Activated naive CD4-positive, alpha-beta T cell treated with anti-CD3 and anti-CD28 coated beads for 36 hours (primary cell): ENCODE measurements at places on chromosomes 3 and 15. TPM values are rescaled to one million over a fixed set of nuclear protein-coding genes. Genes with fewer than 3 reads are reported as not detected.

Gene SEMA6D
- not detected for total RNA-seq

DNA sequence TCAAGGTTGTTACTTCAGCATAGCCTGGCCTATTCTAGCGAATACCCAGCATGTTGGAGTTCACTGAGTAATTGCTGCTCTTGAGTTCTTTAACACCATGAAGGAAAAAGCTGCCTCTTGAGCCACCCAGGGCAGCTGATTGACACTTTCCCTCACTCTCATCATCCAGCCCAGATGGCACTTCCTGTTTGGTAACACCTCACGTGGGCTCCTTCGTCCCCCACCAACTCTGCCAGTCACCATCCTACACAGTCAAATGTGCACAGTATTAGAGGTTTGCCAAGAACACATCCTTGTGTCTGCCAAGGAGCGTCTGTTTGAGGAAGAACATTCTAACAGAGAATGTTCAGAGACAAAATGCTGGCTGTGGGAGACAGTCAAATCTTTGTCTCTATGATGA lies 266.3 kb downstream of the RPLP1 start:
- peak; percentile 63 for DNase-seq

DNA sequence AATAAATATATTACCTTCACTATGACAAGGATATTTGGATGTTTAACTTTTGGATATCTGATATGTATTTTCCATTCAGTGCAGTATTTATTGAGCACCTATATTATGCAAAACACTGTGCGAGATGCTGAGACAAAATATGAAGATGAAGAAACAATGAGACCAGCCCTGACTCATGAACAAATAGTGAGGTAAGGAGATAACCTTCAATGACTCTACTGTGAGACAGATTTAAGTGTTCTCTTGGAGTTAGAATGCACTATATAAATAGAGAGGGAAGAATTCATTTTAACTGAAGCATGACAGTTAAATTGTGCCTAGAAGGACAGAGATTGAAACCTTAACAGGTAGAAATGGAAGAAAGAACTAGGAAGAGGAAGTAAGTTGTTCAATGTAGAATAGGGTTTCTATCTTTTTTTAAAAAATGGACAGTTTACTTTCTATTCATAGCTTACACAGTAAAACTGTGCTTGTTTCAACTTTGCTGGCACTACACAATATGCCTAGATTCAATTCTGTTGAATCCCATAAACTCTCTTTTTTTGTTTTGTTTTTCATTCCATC lies 124.2 kb downstream of the ZBTB20 start:
- no peak for DNase-seq

DNA sequence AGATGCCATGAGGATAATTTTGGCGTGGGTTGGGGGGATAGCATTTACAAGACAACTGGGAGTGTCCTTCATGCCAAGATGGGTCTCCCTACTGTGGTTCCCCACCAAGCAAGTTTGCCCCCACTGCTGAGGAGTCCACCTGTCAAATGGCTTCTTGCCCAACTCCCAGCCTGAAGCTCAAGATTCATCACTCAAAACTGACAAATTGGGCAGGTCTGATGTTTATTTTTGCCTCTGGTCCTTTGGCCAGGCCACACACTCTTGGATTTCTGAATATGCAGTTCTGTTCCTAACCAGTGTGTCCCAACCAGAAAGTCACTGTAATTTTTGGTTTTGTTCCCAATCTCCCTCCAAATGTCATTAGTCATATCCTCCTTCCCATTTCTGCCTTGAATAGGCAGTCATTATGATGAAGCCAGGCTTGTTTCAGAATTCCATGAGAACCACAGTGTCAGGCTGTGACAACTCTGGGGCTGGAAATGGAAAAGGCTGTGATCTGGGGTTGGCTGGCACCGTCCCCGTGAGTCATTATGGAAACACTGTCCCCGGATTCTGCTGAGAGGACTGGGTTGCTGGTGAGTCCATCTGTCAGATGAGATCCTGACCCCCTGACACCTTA lies 29.3 kb upstream of the MEF2A start:
- no peak for DNase-seq

DNA sequence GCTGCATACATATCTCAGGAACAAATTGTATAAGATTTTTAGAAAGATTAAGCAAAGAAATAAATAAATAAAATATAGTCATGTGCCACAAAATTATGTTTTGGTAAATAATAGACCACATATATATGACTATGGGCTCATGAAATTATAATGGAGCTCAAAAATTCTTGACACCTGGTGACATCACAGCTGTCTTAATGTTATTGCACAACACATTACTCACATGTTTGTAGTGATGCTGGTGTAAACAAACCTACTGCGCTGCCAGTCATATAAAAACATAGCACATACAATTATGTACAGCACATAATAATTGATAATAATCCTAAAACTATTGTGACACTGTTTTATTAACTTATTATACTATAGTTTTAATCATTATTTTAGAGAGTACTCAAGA lies 1159.1 kb downstream of the SI start:
- no peak for DNase-seq

- no peak for DNase-seq
Measured at GRCh38 chr15:75214293-75215096, 12.8 kb downstream of the C15orf39 start.

Gene GCSAM
- total RNA-seq = 14.6 TPM

- no peak for DNase-seq
Measured at GRCh38 chr3:115806501-115806900, 183.2 kb downstream of the GAP43 start.

DNA sequence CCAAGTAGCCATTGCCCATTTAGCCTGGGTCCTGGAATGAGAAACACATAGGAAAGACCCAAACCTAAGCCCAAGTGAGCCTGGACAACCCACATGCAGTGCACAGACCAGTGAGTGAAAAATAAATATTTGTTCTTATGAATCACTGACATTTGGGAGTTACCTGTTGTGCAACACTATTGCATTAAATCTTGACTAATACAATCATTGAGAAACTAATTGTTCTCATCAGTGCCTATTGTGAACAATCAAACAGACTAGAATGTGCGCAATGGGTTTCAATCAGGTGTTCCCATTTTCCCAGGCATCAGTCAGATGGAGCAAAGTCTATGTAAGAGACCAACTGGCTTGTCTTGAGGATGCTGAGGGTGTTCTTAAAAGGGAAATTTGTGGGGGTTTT lies 54.7 kb upstream of the CNOT10 start:
- DNase-seq = no peak

GRCh38 chr3:30596152-30596551 lies 10.2 kb upstream of the TGFBR2 start:
- no peak for DNase-seq

Gene BSN
- 0.12 TPM for total RNA-seq

- no peak for DNase-seq
Measured at GRCh38 chr15:47548231-47548630, 169.1 kb upstream of the SEMA6D start.

- DNase-seq = no peak
Measured at GRCh38 chr3:84904816-84905555, 53.8 kb upstream of the CADM2 start.

GRCh38 chr15:58931987-58932588 lies 1.4 kb downstream of the SLTM start:
- no peak for DNase-seq

Gene GOLGA8S
- 0.05 TPM for total RNA-seq

DNA sequence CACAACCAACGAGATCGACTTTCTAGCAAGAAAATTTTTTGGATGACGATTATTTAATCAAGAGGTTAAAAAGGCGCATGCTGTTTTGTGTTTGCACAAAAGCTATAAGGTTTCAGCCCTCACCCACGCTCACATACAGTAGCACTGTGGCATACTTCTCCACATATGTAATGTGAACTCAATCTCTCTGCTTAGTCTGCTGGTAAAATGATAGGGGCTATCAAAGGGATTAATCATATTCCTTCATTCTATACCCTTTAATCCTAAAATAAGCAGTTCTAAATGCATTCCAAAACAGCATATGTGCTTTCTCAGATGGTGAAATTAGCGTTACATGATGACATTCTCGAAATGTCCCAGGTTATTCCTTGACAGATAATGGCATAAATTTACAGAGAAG lies 196.9 kb upstream of the PRICKLE2 start:
- DNase-seq = no peak

- DNase-seq = no peak
Measured at GRCh38 chr3:139108253-139108969, 63.7 kb upstream of the PRR23C start.

DNA sequence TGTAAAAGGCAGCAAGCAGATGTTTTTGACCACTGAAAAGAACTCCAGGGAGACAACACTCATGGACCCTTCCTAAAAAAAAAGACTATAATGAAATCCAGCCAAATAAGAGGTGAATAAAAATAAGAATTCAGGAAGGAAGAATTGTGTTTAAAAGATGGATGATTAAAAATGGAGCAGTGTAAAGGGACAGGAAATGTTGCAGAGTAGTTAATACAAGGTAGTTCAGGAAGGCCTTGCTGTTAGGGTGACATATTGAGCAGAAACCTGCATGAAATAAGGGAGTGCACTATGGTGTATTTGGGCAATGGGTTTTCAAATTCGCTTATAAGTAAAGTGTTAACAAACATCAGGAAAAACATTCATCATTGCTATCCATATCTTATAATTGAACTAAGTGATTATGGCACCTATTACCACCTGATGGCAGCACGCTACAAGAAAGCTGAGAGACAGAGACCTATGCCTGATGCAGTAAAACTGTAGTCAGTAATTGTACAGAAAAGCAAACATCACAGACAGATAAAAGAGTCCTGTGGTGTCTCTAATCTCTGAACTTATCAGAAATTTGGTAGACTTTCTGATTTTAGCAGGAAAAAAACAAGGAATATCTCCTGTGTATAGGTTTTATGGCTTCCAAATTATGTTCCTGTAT lies 5.8 kb upstream of the DBR1 start:
- DNase-seq = peak; percentile 76

- DNase-seq = no peak
Measured at GRCh38 chr3:133730993-133731392, 15.2 kb upstream of the TF start.

Gene IMP3
- total RNA-seq = 46.1 TPM

Gene TCAIM
- 14.0 TPM for total RNA-seq

GRCh38 chr15:57541271-57541670 lies 50.4 kb upstream of the MYZAP start:
- DNase-seq = no peak

DNA sequence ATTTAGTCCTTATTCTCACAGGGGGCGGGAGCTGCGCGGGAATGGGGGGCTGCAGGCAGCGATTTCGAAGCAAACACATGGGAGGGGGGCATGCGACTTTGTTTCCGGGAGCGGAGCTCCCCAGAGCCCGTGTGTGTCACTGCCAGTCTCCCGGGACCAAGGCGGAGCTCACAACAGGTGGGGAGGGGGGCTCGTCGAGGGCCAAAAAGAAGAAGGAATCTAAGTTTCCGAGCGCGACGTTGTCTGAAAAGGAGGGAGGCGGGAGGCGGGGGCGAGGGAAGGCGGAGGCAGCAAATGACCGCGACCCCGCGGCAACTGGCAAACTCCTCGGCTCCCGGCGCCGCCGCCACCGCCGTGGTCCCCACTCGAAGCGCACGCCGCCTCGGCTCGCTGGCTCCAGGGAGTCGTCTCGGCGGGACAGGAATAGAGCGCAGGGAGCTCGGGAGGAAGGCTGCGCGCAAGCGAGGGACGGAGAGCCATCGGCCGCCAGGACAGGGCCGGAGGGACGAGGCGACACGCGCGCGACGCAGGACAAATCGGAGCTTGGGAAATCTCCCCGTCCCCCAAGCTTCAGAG lies 1.4 kb downstream of the FOXP1 start:
- peak; percentile 61 for DNase-seq

DNA sequence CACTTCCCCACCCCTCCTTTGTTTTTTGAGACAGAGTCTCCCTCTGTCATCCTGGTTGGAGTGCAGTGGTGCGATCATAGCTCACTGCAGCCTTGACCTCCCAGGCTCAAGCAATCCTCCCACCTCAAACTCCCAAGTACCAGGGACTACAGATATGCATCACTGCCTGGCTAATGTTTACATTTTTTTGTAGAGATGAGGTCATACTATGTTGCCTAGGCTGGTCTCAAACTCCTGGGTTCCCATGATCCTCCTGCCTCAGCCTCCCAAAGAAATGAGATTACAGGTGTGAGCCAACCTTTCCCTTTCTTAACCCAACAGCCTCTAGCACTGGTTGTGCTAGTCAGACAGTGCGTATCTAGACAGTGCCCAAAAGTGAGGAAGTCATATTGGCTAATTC lies 6.4 kb upstream of the GATM start:
- no peak for DNase-seq

DNA sequence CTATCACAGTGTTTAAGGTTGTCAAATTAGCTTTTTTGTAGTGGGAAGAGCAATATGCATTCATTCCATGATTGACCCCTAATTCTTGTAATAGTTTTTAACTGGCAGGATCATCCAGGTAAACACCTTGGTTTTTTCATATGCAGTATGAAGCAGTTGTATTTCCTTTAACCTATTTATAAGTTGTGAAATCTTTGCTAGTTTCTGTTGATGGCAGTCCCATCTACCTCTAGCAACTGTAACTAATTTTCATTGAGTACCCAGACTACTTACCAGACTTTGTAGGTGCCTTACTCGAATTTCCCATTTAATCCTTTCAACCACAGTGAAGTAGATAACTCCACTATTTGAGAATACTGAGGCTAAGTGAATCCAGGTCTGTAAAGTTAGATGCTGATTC lies 6.1 kb downstream of the FXR1 start:
- DNase-seq = no peak

DNA sequence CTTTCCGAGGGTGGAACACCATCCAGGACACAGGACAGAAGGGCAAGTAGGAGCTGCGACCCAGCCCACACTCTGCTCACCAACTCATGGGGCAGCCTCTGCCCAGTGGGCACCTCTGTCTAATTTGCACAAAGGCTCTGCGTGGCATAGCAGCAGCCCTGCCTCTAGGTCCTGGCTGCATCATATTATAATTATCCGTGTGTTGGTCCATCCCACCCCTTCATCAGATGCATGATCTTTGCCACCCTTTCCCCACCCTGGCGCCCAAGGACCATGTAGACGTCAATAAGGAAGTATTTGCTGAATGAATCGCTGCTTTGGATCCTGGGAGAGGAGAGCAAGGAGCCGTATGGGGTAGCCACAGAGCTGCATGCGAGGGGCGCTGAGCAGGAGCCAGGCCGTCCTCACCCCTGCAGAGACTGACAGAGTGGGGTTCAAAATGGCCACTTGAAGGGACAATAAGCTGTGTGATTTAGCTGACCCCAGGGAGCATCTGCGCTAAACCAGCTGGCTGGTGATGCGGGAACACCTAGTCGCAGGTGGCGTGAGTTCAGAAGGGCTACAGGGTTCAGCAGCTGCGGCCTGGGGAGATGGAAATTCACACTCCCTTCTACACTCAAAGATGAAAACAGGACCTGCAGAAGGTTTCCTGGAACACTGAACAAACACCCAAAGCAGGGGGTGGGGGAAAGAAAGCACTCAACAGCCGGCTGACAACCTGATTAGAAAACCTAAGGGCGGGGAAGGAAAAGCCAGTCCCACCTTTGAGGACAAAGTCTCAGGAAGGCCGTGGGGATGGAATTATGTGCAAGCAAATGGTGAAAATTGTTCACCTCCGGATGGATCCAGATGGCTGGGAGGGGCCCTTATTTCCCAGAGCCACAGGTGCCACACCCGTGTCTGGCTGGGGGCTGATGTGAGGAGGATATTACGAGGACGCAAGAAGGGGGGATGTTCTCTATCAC lies 6.4 kb downstream of the MGLL start:
- no peak for DNase-seq
